Right cardiac atrium (tissue), 5 donors: ENCODE measurements at places on chromosomes 16 and 17. TPM values are rescaled to one million over a fixed set of nuclear protein-coding genes. Genes with fewer than 3 reads are reported as not detected.

The TMIGD1 gene
- polyA plus RNA-seq, result not detected

The TEX14 gene
- 0.27 TPM for polyA plus RNA-seq

The PTX4 gene
- polyA plus RNA-seq, result 0.09 TPM

The ZCCHC14 gene
- polyA plus RNA-seq, result 11.1 TPM
